Cerebellar nuclear complex (tissue), 1 donor: ENCODE measurements at places on chromosomes 2 and 18.

DNA sequence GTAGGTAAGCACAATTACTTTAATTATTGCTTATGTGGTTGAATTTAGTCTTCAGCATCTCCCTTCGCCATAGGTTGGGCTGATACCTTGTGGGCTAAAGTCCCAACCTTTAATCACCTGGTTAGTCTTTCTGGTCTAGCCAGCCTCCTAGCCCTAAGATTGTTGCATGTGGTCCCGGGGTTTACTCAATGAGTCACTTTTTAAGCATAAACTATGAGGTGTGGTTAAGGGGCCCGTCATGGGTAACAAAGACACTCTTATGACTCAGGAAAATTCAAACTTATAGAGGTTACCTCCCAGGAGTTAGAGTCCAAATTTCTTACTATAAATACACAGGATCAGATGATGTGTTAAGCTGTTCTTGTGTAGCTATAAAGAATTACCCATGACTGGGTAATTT lies 841.6 kb downstream of the TRIB2 start:
- DNase-seq: no peak

DNA sequence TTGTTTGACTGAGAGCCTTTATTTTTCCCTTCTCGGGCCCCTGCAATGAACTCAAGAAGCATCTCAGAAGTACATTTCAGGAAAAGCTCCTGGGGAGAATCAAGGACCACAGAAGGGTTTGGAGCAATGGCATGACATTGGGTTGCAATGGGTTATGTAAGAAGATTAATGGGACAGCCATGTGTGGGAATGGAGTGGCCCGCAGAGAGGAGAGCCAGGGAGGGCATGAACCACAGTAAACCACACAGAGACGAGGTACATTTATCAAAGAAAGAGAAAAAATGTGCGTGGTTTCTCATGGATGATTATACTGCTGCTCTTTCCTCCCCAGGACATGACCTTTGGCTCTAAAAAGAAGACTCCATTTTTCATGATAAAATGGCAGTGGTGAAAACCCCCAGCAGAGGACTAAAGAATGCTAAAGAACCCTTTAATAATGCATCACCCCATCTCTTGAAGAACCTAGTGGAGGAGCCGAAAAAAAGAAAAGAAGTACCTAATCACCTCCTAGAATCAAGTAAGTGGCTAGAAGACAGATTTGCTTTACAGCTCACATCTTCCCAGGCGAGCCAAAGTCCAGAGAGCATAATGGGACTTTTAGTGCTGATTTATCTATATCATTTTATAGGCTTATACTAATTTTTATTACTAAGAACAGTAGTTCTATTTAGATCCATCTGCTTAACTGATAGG lies 1.7 kb downstream of the CFAP221 start:
- no peak for DNase-seq

- DNase-seq: no peak
Measured at GRCh38 chr18:11293794-11294193, 144.4 kb upstream of the PIEZO2 start.

DNA sequence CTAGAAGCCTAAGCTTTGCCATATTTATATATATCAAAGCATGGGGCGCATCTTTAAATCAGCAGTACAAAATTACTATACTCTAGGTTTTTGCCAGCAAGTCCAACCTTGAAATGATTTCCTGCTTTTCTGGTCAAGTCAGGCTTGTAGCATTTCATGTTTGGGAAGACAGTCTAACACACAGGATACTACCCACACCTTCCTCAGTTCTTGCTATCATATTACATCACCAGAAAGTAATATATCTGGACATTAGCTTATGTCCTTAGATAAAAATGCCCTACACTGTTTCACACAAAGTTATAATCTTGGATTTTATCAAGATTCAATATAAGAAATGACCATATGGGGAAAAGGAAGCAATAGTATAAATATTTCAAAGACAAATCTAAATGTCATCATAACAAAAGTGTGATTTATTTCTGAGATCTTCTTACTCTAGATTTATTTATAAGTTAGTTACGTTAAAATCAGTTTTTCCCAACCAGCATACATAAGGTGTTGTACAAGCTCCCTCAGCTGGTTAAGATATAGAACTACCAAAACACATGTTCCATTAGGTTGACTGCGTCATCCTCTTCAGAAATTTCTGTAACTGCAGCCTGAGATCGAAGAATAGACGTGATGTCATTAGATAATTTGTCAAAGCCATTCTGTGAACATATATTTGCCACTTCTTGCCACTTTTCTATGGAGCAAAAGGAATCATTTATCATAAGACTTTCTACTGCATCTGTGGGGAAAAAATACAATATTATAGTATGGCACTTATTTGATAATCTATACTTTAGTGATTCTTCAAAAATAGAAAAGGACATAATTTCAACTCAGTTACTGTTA lies 56.6 kb downstream of the CLHC1 start:
- DNase-seq: no peak

DNA sequence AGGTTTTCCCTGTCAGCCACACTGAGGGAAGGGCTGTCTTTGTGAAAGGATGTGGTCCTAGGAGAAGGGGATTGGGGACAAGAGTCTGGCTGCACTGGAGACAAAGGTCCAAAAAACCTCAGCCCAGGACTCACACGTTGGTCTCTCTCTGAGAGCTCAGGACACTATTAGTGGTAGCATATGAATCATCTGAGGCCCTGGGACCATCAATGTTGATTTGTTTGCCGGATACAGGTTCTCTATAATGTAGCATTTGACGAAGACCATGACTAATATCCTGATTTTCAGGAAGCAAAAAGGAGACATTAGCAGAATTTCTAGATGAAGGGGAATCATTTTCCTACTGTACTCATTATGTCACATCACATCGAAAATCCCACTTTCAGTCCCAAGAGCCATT lies 22.2 kb upstream of the DNAH6 start:
- no peak for DNase-seq

DNA sequence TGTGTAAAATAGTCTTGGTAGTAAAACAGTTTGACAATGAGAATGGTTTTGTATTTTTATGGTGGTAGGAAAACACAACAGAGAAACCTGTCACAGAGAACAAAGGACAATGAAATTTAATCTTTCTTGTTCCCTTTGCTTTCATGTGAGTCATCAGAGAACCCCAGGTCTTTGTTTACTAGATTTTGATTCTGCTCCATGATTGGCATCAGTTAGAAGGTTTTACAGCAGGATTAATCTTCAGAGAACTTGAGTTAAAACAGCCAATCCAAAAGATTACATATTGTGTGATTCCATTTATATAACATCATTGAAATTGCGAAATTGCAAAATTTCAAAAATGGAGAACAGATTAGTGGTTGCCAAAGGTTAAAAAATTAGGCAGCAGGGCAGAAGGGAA lies 2.5 kb downstream of the APLF start:
- no peak for DNase-seq

GRCh38 chr2:232592772-232593395 lies 40.5 kb upstream of the EFHD1 start:
- no peak for DNase-seq

DNA sequence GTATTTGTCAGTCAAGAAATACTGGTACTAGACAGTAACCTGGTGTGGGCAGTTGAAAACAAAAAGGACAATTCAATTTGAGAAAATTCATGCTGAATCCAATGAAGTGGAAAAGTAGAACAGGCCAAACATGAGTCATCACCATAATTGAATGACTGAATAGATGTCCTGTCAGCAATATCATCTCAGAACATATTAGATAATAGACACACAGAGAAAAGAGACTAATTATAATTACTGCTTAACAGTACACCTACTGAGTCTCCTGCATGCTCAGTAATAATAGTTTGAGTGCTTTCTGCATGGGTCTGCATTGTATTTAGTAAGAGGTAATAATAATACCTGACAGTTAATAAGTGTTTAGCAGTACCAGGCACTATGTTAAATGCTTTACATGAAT lies 138.6 kb upstream of the ZC3H15 start:
- DNase-seq: no peak

DNA sequence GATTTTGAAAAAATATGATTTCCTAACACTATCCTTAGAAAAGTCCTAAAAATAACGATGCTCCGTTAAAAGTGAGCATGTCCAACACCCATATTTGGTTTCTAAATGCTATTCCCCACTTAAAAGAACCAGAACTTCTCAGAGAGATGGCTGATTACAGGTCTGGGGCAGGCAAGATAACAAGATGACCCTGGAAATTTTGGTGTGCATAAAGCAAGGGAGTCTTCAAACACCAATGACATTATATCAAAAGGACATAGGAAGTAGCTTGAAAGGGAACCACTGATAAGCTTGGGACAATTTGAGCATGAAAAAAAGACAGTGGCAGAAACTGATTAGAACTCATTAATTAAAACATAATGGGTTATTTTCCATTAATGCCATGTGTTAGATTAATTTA lies 17.9 kb downstream of the STK17B start:
- no peak for DNase-seq

GRCh38 chr2:219851169-219851568 lies 223.7 kb downstream of the SLC4A3 start:
- DNase-seq: no peak

GRCh38 chr2:43178602-43179542 lies 47.5 kb downstream of the ZFP36L2 start:
- no peak for DNase-seq

- DNase-seq: no peak
Measured at GRCh38 chr2:168247341-168248261, at the start of gene STK39. STK39 (minus strand) TSS chr2:168247595; CDS start chr2:168247435, 160 bp downstream.

- DNase-seq: no peak
Measured at GRCh38 chr2:191065785-191066184, 51.8 kb upstream of the STAT1 start.

GRCh38 chr2:159941729-159942128 lies 120.7 kb downstream of the PLA2R1 start:
- no peak for DNase-seq

GRCh38 chr18:35110059-35110458 lies 68.8 kb downstream of the MAPRE2 start:
- no peak for DNase-seq

- DNase-seq: no peak
Measured at GRCh38 chr2:219325657-219326315, 6.8 kb downstream of the RESP18 start.

GRCh38 chr18:69840445-69840844 lies 107.2 kb downstream of the CD226 start:
- no peak for DNase-seq

DNA sequence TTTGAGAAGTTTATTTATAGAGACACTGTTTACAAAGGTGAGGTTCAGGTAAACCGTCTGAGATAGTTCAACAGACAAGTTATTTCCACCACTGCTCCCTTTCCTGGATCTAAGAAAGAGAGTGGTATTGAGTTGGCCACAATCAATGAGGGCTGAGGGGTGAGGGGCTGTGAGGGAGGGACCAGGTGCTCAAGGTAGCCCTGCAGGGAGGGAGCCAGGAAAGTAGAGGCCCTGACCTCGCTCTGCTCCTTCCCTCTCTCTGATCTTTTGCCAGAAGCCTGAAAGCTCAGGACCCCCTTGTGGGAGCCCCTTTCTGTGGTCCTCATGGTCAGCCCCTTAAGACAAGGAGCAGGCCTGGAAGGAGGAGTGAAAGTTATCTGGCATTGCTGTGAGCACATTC lies 29.8 kb downstream of the COL4A3 start:
- DNase-seq: no peak

- no peak for DNase-seq
Measured at GRCh38 chr18:76491473-76491775, 3.6 kb downstream of the ZNF516 start.

DNA sequence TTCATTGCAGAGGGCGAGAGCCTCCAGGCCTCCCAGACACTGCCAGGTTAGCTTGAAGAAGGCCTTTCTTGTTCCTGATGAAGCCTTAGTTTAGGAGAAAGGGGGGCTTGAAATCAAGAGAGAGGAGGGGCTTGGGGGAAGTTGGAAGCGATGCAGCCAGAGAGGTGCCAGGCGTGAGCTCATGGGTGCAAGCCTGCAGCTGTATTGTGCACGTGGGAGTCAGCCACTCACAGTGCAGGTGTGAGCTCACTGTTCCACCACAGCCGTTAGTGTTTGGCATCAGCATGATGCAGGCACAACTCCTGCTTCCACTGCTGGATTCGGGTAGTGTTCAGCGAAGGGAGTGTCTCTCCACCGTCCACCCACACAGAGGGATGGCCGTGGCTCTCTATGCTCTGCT lies 68.4 kb upstream of the ALPP start:
- DNase-seq: no peak

- DNase-seq: no peak
Measured at GRCh38 chr18:35904389-35905037, 68.0 kb upstream of the RMP24 start.

DNA sequence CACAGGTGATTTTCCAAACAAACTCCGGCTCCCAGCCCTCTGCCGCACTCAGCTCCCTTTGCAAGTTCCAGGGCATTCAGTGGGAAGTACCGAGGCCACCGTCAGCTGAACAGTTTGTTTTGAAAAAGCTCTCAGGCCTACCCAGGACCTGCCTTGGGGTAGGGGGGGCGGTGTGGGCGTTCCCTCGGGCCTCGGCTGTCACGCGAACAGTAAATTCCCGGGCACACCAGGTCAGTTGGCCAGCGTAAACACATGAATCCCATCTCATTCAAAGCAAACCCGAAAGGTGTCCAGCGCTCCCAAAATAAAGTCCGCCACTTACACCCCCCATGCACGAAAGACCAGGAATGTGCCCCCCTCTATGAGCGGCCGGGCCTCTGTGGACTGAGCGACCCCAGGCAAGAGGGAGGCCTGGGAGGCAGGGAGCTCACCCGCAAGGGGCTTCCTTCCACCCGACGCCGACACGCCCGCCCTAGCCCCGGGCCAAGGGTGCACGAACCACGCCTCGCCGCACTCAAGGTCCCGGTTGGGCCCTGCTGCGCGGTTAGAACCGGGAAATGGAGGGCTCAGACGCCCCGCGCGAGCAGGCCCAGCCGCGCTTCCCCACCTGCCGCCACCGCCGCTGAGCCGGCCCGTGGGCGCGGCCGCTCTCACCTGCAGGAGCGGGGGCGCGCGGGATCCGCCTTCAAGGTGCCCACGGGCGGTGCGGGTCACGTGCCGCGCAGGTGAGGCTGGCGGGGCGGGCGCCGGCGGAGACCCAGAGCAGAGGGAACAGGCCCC lies at the start of gene WDSUB1:
Gene WDSUB1, minus strand, starts transcription at position 775 of the 780 bp plus-strand sequence. CDS start 3,634 bp downstream, outside the sequence.
- DNase-seq: peak; percentile 15

- no peak for DNase-seq
Measured at GRCh38 chr18:6018671-6019070, 123.3 kb upstream of the TMEM200C start.

DNA sequence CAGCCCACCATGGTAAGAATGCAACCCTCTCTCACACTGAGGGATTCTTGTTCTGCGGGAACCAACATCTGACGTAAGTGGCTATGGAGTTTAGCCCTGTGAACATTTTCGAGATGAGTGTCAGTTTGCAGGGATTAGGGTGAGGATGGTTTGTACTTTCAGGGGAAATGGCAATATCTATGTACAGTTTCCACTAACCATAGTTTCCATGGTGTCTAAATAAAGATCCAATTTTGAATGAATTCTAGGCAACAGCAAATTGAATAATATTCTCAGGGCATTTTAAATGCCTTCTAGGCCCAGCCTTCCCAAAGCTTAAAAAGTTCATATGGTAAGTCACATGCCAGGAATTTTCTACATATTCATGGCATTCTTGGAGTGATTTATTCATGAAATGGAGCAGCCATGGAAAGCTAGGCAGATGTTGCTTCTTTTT lies 105.4 kb upstream of the MMADHC start:
- DNase-seq: no peak
